ENCODE measurements at places on chromosomes 5 and 9. TPM values are rescaled to one million over a fixed set of nuclear protein-coding genes. Genes with fewer than 3 reads are reported as not detected.

Gene BTNL3
- total RNA-seq, result not detected

Gene CER1
- total RNA-seq, result 3.4 TPM

Gene TAF11L10
- total RNA-seq, result not detected

GRCh38 chr9:7534211-7534935 lies 265.2 kb downstream of the DMAC1 start:
- no peak for DNase-seq

DNA sequence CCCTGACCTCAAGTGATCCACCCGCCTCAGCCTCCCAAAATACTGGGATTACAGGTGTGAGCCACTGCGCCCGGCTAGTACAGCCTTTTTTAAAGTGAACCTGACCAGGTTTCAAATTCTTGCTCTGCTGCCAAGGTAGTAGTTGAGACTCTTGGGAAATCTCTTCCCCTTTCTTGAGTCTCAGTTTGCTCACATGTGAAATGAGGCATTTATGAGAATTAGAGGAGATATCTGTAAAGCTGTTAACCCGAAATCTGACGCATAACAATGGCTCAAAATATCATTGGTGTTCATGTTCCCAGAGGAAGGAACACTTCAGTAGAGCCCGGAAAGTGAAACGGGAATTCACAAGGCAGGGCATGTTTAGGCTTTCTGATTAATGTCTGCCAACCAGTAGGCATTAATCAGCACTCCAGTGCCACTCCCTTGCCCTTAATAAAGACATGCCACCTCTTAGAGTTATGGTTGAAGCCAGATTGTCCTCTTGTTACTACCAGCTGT lies 1.5 kb downstream of the ARPC5L start:
- DNase-seq, result no peak

DNA sequence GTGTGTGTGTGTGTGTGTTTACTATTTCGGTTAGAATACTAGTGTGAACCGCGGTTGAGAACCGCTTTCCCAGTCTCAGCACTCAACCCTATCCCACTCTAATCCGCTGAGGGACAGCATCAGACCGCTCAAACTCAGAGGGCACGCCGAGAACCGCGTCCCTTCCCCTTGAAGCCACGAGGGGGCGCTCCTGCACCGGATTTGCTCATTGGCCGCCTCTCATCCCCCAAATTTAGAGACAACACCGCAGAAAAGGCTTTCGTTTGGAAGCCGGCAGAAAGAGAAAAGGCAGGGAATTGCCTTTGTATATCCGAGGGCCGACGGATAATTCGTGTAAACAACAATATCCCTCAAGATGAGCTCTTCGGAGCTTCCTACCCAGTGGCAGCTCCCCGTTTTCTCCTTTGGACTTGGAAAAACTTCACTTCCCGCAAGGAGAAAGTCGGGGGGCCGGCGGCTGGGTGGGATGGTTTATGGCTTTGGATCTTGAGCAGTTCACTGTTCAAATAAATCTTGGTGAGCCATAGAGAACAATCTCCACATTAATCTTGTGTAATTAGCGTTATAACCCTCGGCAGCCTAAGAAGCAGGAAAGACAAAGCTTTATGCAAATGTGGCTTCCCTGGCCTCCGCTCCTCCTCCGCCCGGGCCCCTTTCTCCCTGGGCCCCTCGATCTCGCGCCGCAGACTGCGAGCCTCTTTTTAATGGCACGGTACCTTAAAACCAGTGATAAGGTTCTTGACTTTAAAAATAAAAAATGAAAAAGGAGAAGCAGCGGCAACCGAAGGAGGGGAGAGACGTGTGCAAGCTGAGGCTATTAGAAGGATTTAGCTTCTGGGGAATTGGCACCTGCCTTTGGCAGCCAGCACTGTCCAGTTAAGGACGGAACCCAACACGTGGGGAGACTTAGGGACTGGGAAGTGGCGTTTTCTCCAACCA lies 296.8 kb downstream of the PARP8 start:
- DNase-seq, result peak; percentile 93

DNA sequence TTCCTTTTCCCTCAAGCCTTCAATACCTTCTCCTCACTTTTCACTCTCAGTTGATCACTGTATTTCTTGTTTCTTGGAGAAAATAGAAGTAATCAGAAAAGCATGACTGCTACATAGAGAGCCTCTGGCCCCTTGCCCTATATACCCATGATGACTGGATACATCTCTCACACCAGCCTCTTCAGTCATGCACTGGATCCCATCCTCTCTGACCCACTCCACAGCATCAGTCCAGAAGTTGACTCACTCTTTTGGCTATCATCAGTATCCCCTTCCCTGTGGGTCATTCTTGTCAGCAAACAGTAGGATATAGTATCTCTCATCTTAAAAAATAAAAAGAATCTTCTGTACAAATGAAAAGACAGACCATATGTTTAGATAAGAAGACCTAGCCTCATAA lies 32.9 kb downstream of the PTCD2 start:
- no peak for DNase-seq

DNA sequence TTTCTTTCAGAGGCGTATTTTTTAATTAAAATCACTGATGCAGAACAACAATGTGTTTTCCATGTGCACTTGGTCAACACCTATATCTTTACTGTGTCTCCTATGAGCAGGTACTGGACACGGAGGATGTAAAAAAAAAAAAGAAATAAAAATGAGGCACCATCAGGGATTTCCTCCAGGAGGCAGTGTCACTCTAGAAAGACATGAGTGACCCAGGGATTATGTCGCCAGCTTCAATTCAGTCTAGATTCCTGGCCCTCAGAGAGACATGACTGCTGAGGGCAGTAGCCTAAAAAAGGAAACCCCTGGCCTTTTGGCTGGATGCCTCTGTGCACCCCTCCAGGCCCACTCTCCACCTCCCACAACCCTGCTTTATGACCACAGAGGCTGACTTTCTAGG lies 18.3 kb upstream of the IL33 start:
- DNase-seq, result no peak

DNA sequence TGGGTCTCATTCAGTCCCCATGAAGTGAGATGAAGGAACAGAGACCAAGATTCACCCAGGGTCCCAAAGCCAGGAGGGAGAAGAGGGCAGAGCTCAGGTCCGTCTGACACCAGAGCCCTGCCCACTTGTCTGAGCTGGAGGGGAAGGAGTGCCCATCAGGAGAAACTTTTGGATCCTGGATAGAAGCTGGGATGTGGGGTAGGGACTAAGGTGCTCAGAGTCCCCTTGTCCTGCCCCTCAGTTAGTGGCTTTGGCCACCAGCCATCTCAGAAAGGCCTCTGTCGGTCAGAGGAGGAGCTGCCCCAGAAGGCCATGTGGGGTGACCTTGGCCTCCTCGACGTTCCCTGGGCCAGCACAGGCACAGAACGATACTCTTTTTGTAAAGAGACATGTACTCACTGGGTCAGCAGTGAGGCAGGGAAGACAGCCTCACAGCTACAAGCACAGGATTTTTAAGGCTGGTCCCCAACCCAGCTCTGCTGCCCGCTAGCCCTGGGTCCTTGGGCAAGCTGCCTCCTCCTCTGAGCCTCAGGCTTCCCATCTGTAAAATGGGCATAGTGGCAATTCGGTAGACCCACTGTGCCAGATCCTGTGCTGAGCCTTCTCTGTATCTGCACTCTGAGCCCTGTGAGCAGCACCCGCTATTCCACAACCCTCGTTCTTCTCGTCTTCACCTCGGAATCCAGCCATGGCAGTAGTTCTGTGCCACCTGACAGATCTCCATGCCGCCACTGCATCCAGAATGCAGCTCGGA lies 49.4 kb downstream of the C9orf50 start:
- DNase-seq, result no peak

GRCh38 chr5:169656125-169656901 lies 19.2 kb downstream of the DOCK2 start:
- DNase-seq, result no peak

GRCh38 chr9:76369583-76369982 lies 24.6 kb downstream of the RFK start:
- no peak for DNase-seq

- DNase-seq, result no peak
These were observed 724 bp downstream of the MACROH2A1 start for GRCh38 chr5:135398160-135398854.
